Activated CD8-positive, alpha-beta T cell treated with anti-CD3 and anti-CD28 coated beads for 36 hours (primary cell): ENCODE measurements at places on chromosomes 7 and 10. TPM values are rescaled to one million over a fixed set of nuclear protein-coding genes. Genes with fewer than 3 reads are reported as not detected.

The TRIM8 gene
- 39.5 TPM for total RNA-seq

The MBLAC1 gene
- total RNA-seq = 2.1 TPM

The PLA2G12B gene
- not detected for total RNA-seq

The FZD8 gene
- total RNA-seq = 0.14 TPM

The RBP3 gene
- total RNA-seq = not detected

The AKR1D1 gene
- total RNA-seq = not detected

- DNase-seq = no peak
Observed at GRCh38 chr7:42766782-42767423, 145.0 kb downstream of the C7orf25 start.

DNA sequence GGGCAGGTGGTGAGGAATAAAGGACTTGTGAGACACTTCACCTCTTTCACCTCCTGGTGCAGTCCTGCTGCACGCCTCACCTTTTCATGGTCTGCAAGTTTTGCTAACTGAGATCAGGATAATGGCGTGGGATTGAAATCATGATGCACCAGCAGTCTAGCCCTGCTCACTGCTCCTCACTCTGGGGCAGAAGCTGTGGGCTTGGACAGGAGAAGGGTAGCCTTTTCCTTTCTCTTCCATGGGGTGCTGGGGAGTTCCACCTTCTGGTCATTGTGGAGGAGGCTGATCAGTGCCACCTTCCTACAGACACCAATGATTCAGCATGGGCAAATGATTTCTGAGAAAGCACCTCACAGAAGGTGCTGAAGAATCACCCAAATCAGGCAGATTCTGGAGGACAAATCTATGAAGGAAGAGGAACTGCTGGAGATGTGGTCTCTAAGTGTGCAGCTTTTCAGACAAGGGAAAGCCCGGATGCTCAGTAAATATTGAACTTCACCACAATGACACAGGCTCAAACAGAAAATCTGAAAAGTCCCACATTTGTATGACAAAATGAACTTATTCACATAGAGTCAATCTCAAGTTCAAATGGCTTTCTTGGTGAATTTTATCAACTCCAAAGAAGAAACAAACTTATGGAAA is 19.7 kb downstream of the MBL2 start:
- DNase-seq = no peak

DNA sequence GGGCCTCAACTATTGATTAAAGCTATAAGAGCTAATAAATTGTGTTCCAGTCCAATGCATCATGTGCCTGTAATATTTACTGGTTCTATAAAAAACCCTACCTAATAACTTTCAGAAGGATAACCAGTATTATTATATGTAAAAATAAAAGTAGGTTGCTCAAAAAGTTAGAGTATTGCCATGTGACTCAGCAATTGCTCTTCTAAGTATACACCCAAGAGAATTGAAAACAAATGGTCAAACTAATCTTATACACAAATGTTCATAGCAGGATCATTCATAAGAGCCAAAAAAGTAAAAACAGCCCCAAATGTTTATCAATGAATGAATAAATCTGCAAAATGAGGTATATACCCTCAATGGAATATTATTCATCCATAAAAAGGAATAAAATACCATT is 89.5 kb upstream of the TES start:
- DNase-seq = no peak

- no peak for DNase-seq
Observed at GRCh38 chr10:20089879-20090278, 273.6 kb downstream of the PLXDC2 start.

DNA sequence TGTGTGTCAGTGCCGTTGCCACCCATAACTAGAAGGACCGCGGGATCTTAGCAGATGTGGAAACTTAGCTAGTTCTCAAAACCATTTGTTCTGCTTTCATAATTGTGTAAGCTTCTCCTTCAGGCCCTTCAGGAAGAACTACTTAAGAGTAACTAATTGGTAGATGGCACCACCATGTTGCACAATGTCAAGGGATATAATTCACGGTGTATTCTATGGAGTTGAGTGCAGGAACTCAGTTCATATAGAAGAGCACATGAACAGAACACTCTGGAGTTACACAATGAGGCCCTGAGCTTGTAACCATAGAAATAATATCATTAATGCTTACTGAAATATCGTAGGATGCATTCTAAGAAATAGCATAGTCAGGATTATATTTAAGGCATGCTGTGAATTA is 126.5 kb upstream of the GAD2 start:
- no peak for DNase-seq

- no peak for DNase-seq
Observed at GRCh38 chr7:33757050-33757449, 148.3 kb upstream of the BMPER start.
